ENCODE measurements at places on chromosomes 13 and 19.

GRCh38 chr13:21014502-21015170 is 46.8 kb downstream of the LATS2 start:
- no peak for DNase-seq

DNA sequence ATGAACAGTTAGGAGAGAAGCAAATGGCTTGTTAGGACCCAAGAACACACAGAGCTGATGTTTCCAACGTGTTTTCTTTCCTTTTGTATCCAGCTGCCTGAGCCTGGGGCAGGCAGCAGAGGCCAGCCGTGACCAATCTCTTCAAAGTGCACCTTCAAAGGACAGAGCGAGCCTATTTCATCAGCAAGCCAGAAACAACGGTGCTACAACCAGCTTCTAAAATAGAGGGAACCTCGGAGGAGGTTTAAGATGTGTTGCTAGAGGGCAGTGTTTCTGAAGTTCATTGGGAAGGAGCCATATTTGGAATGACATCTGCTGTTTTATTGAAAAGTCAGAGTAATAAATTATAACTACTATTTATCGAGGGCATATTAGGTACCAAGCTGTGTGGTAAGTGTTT is 56.2 kb upstream of the RFC3 start:
- DNase-seq = no peak

DNA sequence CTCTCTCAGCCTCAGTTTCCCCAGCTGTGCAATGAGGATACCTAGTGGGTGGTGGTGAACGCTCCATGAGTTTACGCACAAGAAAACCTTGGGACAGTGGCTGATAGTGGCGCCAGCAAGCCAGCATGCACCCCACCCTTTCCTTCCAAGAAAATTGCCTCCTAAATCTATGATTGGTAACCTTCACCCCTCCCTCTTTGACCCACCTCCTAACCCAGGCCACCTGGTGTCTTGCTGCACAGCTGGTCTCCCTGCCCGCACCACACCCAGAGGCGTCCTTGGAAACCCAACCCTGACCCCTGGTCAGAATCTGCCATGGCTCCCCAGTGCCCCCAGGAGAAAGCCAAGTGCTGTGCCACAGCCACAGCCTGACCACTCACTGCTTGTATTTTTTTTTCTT is 22.8 kb upstream of the BCL3 start:
- no peak for DNase-seq

DNA sequence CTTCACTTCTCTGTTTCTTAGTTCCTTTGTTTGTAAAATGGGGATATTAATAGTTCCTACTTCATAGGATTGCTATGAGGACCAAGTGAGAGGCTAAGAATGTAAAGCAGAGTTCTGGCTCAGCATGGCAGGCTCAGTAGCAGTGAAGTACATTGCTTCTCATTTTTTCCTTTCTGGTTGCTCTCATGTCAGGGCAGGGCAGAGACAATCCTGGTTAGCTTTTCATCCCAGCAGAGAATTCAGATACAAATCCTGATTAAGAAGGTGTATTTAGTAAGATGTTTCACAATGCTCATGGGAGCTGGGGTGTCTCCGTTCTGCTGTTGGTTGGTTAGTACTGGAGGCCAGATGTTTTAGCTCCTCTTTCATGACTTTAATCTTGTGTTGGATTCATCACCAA is 42.9 kb downstream of the WASF3 start:
- no peak for DNase-seq

GRCh38 chr19:16067205-16067938 is 8.9 kb upstream of the TPM4 start:
- no peak for DNase-seq
